Substantia nigra (tissue), 51 donors: ENCODE measurements at places on chromosomes 2 and 18.

DNA sequence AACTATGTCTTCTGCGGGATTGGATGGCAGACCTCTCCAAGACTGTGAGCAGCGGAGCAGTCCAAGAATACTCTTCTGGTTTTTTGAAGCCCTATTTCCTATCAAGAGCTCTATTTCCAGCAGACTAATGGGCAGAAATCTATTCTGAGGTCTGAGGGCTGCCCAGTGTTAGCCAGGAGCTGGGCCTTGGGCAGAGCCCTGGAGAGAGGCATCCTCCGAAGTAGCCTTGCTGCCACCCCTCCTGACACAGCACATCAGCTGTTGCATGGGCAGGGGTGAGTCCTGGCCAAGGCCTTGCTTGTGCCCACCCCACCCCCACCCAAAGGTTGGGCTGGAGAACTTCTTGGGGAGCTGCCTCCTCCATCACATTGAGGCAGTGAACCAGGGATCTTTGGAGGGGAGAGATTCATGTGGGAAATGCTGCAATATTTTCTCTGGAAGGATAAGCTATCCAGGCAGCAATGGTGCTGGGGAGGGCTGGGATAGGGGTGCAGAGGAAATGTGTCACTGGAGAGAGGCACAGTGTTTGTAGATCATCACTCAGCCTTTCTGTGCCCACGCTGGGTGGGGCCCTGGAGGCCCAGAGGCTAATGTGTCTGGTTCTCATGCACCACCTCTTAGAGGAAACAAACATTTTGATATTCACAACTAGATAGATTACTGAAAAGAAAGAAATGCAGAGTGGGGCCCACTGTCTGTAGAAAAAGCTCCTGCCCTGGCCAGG lies 104.7 kb downstream of the VSNL1 start:
- DNase-seq: no peak

GRCh38 chr2:44120428-44120827 lies 48.2 kb upstream of the PPM1B start:
- no peak for DNase-seq

DNA sequence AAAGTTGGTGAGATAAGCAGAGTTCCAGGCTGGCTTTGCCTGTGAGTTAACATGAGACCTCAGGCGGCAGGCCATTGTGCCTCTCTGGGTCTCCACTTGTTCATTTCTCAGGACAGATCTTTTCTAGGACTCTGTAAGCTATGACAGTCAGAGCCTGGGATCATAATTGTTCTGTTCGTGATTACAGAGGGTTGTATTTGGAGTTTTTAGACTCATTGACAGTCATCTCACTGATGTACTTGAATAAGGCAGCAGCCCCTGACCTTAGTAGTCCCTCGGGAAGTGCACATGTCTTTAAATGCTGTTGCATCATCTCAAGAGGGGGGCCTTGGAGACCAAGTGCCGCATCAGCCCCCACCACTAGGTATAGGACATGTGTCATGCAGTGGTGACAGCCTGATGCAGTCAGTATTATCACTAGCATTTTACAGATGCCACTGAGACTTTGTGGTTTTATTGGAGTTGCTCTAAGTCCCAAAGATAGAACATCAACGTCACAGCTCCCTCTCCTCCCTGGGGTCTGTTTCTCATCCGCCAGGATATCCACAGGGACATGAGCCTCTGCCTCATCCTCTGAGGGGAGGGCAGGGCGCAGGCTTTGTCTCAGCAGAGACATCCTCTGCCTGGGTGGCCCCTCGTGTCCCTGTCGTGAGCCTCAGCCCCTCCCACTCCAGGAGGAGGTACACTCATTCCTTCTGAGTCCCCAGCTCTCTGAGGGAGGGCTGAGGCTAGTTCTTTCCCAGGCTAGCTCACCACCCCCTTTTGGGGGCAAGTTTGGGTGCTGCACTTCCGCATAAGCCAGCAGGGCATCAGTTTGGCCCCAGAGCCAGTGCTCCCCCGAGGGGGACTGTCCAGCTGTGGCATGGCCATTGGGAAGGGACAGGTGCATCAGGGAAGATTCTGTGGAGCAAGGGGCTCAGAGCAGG lies 14.1 kb downstream of the GLI2 start:
- no peak for DNase-seq

- no peak for DNase-seq
Measured at GRCh38 chr18:23595591-23595990, 9.3 kb upstream of the NPC1 start.

- no peak for DNase-seq
Measured at GRCh38 chr18:74788657-74789056, 191.0 kb downstream of the ZNF407 start.

DNA sequence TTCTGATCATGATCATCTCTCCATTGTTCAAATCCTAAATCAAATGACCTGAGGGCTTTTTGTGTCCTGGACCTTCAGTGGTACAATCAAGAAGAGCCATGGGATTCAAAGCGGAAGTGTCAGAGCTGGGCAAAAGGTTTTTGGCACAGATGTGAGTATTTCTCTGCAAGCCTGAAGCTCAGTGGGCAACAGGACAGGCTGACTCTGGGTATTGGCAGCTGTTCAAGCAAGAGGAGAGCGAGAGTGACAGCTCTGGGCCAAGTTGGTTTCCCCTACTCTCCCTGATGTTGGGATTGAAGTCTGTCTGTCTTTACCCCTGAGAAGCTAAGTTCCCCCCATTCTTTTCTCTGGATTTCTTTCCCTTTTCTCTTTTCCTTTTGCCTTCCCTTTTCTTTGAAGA lies 33.3 kb downstream of the DSEL start:
- DNase-seq: peak; percentile 13

GRCh38 chr18:46329736-46330246 lies 225.6 kb downstream of the HAUS1 start:
- no peak for DNase-seq

DNA sequence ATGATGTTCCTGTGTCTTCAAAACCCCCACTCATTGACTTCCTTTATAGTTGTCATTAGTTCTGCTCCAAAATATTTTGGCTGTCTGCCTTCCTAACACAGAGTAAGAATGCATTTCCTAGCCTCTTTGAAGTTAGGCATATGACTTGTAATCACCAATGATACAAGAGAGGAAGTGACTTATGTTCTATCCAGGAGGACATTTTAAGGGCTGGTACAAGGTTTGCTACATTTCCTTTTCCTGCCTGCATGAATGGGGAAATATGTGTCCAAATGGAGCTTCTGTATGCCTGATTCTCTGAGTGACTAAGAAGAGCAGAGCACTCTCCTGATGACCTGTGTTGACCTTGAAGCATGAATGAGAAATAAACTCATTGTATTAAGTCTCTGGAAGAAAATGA lies 115.1 kb downstream of the PLCL1 start:
- no peak for DNase-seq

- DNase-seq: no peak
Measured at GRCh38 chr2:168182550-168183249, 64.7 kb downstream of the STK39 start.

DNA sequence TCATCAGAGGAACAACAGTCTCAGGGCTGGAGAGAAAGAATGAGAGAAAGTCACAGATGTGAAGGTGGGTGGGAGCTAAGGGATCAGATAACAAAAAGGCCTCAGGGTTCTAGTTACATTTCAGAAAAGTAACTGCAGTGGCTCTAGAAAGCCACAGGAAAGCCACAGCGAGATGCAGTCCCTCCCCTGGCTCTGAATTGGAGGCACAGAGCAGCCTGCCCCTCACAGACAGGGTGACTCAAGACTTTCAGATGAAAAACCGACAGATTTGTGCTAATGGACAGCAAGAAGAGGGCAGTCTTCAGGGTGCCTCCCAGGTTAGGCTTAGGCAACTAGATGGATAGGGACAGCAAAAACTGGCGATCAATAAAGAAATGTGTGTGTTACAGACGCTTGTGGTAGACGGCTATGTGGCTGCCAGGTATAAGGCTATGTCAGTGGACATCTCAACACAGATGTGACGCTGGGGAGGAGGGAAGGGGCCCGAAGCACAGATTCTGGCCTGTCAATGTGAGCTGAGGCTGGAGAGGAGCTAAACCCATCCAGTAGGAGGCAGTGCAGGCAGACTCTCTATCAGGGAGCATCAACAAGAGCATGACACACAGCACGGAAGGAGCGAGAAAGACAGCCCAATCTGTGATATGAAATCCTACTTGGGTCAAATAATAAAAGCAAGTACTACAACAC lies 26.2 kb downstream of the UNC50 start:
- no peak for DNase-seq

DNA sequence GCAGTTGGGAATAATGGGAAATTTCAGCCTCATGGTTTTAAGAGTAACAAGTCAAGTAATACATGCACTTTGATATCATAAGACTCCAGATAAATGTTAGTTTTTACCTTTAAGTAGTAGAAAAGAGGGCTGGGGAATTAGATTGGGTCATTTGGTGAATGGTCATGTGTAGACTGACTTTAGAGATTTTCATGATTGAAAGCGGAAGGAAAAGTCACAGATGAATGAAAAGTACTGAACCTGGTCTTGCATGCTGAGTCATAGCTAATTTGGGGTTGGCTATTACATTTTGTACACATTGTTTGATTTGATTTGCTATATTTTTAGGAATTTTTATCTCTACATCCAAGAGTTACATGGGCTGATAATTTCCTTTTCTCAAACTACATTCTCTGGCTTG lies 539.4 kb upstream of the SPHKAP start:
- DNase-seq: no peak

DNA sequence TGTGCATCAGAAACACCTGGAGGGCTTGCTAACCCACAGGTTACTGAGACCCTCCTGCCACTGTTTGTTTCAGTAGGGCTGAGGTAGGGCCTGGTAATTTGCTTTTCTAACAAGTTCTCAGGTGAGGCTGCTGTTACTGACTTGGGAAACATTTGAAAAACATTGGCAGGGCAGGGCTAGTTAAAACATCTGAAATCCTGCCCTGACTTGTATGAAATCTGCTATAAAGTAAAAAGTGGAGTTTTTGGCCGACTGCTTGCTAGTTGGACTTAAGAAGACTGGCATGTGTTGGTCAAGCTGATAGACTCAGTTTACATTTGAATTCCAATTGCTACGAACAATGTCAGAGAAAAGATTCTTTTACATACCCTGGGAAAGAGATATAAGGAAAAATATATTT lies 111.6 kb upstream of the DLX2 start:
- DNase-seq: no peak

GRCh38 chr2:73516033-73516432 lies 126.2 kb downstream of the NAT8 start:
- DNase-seq: no peak

DNA sequence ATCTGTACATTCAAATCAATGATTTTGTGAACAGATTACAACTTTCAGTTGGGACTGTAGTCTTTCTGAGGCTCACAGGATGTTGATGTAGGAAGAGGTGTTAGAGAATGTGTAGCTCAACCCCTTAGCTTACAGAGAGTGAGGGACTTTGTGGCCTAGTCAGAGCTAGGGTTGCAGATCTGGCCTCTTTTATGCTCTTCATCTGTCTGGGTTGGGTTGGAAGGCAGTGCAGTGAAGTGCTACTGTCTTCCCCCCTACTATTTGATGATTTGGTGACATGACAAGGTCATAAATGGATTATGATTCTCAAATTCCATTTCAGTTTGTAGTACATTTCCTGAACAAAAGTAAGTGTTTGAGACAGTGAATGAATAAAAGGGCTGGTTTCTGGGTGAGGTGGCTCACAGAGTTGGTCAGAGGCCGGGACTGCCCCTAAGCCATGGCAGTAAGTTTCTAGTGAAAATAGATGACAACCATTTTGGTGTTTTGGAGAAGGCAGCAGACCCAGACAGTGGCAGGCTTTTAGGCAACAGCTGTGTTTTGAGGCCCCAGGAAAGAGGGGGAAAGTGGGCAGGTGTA lies 21.6 kb downstream of the MAP4K4 start:
- DNase-seq: no peak

- no peak for DNase-seq
Measured at GRCh38 chr2:66794551-66794950, 359.6 kb downstream of the MEIS1 start.

- no peak for DNase-seq
Measured at GRCh38 chr2:224709301-224709700, 6.9 kb downstream of the CCDC195 start.

DNA sequence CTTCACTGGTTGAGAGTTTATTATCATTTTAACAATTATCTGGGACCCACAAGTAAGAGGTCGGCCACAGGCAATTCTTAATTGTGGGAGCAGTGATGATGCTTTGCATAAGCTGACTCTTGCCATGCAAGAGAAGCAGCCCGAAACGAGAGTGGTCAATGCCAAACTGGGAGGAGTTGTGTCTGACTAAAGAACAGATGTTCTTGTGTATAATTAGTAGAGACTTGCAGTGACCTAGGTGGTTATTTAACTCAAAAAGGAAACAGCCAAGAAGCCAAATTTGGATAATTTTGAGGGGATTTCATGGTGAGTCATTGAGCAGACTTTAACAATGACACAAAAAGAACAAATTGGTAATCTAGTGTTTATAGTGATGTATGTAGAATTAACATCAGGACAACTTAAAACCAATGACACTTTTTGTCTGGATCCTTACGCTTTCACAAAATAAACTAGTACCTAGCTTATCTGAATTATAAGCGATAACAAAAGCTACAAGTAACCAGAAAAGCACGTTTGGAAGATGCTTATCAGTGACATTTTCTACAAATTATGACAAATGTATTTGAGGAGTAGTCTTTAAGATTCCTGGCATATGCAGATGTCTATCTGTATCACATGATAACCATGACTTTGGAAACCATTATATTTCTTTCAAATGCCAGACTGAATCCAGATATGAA lies 184.7 kb upstream of the DLGAP1 start:
- DNase-seq: no peak

DNA sequence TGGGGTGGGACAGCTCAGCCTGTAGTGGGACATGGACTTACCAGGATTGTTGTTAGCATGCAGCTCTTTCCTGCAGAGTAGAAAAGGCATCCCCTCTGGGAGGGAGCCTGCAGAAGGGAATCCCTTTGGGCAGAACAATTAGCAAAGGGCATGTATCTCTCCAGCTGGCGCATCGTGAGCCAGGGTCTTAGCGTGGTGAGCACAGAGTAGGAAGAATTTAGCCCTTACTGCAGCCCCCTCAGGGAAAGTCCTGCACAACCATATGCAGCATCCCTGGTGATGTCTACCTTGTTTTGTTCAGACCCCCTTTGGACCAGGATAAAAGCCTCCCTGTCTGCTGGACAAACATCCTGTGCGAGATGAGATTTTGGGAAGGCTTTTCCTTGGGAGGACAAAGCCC lies 292.1 kb downstream of the SLC4A3 start:
- DNase-seq: no peak

DNA sequence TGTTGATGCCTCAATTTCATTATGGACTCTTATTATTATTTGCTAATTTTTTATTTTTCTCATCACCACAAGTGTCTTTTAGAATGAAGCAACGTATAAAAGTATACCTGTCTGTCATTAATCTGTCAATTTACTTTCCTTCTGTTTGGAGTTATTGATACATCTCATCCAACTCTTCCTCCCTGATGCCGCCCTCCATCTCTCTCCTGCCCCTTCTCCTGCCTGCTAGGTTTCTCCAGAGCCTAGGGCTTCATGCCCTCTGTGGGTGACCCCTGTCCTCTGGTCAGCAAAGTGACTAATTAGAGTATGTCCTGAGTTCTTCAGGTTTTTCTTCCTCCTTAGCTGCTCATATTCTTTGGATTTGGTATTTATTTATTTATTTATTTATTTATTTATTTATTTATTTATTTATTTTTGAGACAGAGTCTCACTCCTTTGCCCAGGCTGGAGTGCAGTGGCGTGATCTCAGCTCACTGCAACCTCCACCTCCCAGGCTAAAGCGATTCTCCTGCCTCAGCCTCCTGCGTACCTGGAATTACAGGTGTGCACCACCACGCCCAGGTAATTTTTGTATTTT lies 162.5 kb upstream of the MYCN start:
- DNase-seq: no peak

GRCh38 chr18:21040466-21040865 lies 71.1 kb downstream of the ROCK1 start:
- no peak for DNase-seq

- no peak for DNase-seq
Measured at GRCh38 chr2:172326211-172326509, 101.2 kb upstream of the ITGA6 start.

GRCh38 chr2:217928324-217929181 lies 74.2 kb downstream of the TNS1 start:
- no peak for DNase-seq
